ENCODE measurements at places on chromosomes 5 and 9.

- no peak for DNase-seq
Measured at GRCh38 chr5:164801910-164802309, 1296.5 kb downstream of the MAT2B start.

DNA sequence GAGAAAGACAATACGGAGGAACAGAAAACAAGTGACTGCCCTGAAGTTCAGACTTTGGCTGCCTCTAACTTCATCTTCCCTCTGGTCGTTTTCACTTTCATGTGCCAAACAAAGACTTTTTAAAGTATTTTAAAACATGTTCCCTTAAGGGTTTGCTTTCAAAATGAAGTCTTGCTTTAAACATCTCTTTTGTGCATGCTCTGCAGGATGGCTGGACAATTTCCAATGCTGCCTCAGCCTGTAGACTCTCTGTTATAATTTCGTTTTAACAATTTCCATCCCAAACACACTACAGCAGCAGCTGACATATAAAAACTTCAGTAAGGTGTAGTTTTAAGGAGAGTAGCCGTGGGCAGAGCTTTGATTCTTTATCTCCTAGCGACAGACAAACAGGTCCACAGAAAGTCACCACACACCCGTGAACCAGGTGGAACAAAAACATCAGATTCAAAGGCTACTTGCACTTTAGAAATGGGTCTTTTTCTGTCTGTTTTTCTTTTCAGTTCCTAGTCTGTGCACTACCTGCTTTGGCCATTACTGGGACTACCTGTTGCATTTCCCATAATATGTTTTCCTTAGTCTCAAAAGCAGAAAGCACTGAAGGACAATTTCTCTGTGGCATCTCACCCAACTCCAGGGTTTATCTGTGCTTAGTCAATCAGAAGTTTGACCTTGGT lies 308.9 kb downstream of the DTWD2 start:
- DNase-seq = no peak

DNA sequence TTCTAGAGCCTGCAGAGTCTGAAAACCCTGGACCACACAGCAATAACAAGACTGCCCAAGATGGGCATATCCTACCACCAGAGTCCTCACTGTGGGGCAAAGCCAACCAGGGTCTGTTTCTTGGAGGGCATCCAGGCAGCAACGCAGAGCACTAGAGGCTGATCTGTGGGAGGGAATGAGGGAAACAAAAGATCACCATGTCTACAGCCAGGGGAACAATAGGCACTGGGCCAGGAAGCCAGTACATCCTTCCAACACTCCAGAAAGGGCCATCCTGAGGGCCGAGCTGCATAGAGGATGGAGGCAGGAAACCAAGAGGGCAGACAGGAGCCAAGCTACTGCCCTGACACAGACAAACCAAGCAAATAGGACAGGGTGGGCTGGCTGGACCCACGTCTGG lies 416.1 kb upstream of the IRX4 start:
- no peak for DNase-seq

DNA sequence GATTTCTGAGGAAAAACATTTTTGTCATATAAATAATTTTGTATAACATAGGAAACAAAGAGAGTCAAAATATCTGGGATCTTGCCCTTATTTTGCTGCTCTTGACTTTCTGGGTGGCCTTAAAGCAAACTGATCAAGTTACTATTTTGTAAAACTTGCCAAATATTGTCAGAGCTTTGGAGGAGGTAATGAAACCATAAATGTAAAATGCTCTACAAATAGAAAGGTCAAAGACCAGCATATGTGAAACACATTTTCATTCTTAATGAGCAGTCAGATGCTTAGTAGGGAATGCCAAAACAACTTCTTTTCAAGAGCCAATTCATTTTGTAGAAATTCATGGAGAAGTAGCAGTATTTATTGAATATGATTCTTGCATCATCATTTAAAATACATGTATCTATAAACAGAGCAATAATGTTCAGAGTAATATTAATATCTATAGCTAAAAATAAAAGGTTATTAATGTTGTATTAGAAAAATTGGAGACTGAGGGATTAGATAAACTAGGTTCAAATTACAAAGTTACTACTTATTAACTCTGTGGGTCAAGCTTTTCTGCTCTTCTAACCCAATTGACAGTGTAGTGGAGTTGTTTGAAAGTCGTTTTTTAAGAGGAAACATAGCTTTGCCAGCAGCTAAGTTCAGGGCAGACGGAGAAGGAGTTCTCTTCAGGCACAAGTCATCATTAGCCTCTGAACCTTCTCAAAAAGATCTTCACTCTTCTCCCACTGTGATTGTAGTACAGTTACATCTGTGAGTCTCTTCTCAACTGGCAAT lies 2053.1 kb downstream of the EFNA5 start:
- no peak for DNase-seq

DNA sequence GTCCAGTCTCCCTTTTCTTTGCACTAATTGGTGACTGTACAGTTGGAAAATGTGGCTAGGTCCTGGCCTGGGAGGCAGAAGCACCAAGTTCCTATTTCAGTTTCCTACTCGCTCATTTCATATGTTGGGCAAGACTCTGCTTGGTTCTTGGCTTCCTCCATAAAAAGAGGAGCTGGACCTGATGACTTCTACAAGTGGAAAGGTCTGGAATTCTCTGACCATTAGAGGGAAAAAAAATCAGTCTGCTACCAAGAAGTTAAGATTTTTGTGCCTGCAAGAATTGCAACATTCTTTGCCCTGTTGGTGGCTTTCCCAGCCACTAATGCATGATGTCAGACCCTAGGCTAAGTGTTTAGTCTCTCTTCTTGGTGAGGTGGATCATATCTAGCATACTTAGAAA lies 91.5 kb downstream of the WDR41 start:
- no peak for DNase-seq

- no peak for DNase-seq
Measured at GRCh38 chr5:132777209-132778069, at the start of gene SEPTIN8. TSS of gene SEPTIN8 (minus strand) at chr5:132777239. CDS start at chr5:132777137, 102 bp downstream.

DNA sequence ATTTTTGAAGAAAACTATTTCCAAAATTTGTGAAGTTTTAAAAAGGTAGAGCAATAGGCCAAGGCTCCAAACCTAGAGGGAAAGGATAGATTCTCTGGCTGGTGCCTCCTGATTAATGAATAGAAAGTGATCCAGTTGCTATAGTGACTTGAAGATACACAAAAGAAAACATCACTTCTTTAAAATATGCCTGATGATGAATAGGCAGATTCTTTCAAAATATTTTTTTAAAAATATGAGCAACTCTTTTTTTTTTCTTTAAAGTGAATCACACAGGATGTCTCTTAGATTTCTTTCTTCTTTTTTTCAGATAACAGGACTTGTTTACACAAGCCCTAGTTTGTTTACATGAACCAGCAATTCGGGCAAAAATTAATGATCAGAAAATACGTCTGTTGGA lies 124.4 kb downstream of the RFK start:
- DNase-seq = no peak

- DNase-seq = no peak
Measured at GRCh38 chr9:6355728-6356127, 27.6 kb downstream of the TPD52L3 start.

DNA sequence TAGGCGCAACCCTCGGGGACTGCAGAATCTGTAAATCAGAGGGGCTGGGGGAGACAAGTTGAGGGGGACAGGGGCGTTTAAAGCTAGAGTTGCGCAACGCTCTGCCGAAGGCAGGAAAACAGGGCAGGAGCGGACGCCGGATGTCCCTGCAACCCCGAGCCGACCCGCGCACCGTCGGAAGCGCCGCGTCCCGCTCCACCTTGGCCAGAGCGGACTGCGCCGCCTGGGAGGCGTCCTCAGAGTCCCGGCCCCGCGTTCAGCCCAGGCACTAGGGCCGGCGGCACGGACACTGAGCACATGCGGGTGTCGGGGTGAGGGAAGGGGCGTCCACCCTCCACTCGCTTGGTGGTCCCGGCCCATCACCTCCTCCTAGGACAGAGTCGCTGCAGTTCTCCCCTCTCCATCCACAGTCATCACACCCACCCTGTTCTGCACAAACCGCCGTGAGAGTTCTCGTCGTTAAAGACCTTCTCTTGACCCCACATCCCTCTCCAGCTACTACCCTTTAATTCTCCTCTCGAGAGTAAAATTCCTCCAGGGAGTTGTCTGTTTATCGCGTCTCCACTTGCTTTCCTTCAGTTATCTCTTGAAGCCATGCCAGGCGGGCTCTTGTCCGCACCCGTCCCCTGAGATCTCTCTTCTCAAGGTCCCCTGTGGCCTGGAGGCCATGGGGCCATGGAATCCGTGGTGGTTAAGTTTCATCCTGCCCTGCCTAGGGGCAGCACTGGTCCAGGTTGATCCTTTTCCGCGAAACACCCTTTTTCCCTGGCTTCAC lies 796 bp upstream of the PDLIM7 start:
- DNase-seq = no peak

- no peak for DNase-seq
Measured at GRCh38 chr5:61328791-61329549, 3.1 kb upstream of the ZSWIM6 start.

GRCh38 chr5:39800042-39800601 lies 375.3 kb upstream of the DAB2 start:
- no peak for DNase-seq

DNA sequence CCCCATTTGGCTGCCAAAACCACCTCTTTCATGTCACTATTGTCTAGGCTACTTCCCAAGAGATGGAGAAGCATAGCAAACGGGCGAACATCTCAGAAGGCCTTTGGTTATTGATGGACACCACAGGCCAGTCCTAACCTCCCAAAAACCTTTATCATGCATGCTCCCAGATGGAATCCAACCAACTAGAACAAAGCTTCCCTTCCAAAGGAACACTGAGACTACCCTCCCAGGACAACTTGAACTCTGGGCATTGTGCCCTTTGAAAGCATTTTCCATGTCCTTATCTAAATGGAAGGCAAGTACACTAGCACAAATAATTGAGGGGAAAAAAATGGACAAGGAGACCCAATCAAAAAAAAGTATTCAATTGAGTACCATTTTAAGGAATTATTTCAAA lies 65.6 kb downstream of the SPOCK1 start:
- no peak for DNase-seq

DNA sequence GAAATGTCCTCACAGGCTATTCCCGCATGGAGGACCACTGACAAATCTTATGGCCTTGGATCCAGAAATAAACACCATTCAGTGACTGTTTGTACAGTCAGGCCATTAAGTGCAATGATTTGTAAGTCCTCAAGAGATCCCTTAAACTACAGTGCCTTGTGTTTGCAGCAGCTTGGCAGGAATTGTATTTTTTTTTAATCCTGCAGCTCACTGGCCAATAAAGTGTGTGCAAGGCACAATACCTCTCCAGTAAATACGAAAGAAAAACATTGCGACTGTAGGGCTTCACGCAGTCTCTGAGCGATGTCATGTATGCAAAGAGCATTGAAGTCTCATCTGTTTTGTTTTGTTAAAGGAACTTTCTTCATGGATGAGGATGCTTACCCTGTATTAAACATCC lies 74.2 kb upstream of the TUSC1 start:
- no peak for DNase-seq

GRCh38 chr5:154478224-154478565 lies at the start of gene HAND1:
TSS of gene HAND1 (minus strand) at chr5:154478227. CDS start at chr5:154478008, 219 bp downstream.
- no peak for DNase-seq

- DNase-seq = no peak
Measured at GRCh38 chr9:113803811-113804589, 72.1 kb upstream of the ZNF618 start.

- DNase-seq = no peak
Measured at GRCh38 chr9:16542290-16542689, 328.2 kb downstream of the BNC2 start.

GRCh38 chr5:112339761-112340160 lies 79.3 kb downstream of the EPB41L4A start:
- DNase-seq = no peak

- DNase-seq = no peak
Measured at GRCh38 chr9:125446561-125447094, 185.0 kb downstream of the GAPVD1 start.

DNA sequence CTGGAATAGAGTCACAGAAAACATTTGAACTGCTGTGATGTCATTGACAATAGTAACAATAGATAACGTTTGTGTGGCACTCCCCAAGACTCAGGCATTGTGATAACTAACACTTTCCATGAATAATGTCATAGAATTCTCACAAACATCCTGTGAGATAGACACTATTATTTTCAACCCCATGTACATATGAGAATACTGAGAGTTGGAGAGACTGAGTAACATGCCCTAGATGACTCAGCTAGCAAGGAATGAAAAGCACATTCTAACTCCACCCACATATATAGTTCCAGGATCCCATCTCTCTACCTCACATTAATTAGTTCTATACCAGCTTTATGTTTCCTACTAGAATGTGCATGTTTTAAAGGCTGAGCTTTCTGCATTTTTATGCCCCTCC lies 71.4 kb downstream of the ASTN2 start:
- no peak for DNase-seq

DNA sequence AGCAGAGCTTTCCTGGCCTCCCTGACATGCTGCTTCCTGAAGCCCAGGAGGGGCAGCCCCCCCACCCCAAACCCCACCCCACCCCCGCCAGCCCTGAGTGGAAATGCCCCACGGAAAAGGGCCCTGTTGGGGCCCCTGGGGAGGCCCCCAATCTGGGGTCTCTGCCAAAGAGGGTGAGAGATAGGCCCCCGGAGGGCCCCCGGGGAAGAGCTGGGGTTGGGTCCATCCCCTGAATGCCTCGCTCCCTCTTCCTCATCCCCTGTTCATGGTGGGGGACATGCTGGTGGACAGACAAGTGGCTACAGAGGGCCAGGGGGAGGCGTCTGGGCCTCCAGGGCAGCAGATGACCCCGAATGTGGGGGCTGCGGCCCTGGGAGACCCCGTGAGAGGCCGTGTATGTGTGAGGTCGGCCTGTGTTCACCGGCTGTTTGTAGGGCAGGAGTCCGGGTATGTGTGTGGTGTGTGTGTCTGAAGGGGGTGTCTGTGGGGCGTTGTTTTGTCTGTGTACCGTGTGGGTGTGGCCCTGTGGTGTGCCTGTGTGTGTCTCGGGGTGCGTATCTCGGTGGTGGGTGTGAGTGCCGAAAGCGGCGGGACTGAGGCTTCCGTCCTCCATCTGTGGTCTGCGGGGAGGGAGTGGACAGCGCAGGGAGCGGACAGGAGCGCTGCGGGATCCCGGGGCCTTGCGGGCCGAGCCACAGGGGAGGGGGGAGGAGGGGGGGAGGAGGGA lies 11.3 kb downstream of the C9orf50 start:
- DNase-seq = peak; percentile 34

DNA sequence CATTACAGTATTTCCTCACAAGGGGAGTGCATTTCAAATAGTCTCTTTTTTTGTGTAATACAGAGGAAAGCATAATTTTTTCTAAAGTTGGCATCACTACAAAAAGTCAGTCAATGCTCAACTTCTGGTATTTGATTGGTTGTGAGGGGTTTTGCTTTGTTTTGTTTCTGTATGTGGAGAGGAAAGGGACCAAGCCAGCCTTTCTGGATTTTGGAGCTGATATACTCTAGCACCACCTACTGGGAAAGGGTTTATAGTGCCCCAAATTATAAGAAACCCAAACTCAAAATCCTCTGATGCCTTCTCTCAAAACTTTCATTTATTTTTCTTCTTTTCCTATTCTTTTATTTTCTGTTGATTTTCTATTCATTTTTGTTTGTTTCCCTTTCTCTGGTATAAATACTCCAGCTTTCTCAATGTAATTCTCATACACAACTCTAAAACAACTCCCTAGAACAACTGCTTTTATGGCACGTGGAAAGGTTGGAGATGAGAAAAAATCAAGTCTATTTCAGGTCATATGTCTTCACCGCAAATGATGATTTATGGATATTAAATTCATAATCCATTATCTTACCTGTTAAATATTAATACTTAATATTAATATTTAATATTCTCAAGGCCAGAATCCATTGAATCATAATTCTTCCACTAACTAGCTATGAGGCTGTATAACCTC lies 69.5 kb upstream of the ANXA1 start:
- DNase-seq = no peak

GRCh38 chr5:121462441-121462840 lies 389.2 kb upstream of the FTMT start:
- DNase-seq = no peak

- no peak for DNase-seq
Measured at GRCh38 chr9:137721899-137722298, 103.1 kb downstream of the EHMT1 start.
